ENCODE measurements at places on chromosomes 6 and 20.

- no peak for DNase-seq
Measured at GRCh38 chr6:147776631-147777213, 268.2 kb downstream of the SAMD5 start.

DNA sequence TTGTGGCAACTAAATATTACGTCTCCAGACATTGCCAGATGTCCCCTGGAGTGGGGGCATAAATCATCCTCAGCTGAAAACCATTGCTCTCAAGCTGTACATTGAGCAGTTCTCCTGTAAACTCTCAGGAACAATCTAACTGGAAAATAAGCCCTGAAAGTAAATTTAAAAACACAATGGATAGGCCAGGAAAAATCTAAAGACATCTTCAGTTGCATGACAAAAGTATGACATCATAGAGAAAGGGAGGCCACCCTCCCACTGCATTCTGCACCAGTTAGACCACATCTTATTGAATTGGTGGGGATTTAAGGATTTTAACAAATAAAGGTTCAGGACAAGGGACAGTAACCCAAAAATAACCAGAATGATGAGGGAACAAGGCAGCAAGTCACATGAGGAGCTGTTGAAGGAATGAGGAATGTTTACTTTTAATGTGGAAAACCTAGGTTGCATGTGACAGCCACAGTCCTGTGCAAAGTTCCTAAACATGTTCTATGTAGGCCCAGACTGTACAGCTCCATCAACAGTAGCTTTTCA lies 5.3 kb downstream of the PLA2G7 start:
- DNase-seq = no peak

GRCh38 chr6:113707194-113707593 lies 150.0 kb upstream of the MARCKS start:
- no peak for DNase-seq

- DNase-seq = no peak
Measured at GRCh38 chr20:38787870-38788269, 17.6 kb upstream of the PPP1R16B start.

DNA sequence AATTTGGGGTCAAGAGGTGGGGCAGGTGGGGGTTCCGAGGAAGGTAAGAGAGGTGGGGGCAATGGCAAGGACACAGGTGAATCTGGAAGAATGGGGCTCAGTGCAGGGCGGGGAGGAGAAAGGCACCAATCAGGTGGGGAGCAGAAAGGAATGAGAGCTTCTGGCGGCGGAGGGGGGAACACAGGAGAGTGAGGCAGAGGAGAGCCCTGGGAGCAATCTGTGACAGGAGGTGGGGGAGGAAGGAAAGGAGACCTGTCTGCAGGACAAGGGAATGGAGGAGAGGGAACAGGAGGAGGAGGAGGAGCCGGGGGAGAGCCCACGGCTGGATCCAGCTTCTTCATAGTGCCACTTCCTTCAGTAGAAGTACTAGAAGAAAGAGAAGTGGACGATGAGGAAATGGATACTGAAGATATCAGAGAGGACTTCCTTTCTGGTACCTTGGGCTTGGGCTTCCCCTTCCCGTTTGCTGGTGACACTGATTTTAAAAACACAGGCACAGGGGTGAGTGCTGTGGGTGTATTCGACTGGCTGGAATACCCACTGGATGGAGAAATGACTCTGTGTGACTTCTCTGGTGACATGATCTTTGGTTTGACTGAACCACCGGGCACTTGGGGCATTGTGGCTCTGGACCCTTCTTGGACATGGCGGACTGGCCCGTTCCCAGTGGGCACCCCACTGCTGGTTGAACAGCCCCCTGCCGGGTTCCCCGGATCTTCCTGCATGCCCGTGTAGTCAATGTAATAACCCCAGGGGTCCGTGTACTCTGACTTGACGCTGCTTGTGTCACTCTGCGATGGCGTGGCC lies 27.4 kb downstream of the HEBP2 start:
- no peak for DNase-seq

DNA sequence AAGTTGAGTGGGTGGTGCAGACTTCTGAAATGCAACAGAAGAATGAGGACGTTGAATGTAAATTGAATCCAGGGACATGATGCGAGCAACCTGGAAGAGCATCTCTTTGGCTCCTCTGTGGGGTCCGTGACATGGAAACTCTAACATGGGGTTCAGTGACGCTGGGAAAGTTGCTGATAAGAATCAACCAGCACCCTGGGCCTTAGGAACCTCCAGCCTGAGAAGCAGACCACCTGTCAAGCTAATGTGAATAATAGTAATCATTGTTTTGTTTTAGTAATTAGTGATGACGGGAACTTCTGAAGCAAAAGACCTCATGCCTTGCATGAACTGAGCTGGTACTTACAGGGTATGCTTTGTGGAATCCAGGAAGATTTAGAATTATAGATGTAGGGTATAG lies 25.2 kb upstream of the DOK5 start:
- DNase-seq = no peak

DNA sequence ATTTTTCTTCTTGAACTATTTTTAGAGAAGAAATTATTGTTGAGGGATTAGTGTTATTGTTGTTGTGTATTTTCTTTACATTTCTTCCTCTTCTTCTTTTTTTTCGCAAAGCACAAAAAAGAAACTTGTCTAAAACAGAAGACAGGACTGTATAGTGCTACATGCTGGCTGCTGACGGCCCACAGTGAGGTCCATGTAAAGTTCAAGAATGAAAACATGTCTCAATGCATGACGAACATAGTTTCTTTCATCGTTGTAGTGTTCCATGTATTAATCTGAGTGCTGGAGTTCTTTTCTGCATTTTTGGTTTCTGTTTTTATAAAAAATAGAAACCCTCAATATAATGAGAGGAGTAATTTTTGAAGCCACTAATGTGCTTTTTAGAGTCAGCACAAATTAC lies 462.9 kb upstream of the MARCKS start:
- no peak for DNase-seq

DNA sequence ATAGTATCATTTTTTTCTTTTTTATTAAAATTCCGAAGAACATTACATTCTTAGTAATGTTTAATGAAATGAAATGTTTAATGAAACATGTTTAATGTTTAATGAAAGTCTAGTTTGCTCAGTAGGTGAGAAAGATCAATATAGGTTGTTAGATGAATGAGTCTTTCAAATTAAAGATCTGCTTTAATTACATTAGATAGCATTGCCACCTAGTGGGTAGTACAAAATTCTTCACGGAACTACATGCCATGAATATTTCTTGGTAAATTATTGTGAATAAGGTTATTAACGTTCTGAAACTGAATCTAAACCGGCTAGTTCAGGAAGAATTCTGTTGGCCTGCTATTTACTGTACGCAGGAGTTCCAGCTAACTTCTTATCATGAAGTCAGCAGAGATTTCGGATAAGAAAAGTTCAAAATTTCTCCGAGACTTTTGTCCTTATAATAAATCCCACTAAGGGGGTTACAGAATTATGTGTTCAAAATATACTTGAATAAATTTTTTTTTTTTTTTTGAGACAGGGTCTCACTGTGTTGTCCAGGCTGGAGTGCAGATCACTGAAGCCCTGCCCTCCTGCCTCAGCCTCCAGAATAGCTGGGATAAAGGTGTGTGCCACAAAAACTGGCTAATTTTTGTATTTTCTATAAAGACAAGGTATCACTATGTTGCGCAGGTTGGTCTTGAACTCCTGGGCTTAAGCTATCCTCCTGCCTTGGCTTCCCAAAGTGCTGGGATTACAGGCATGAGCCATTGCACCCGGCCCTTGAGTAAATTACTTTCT lies 7.9 kb upstream of the GMNN start:
- no peak for DNase-seq

- DNase-seq = no peak
Measured at GRCh38 chr6:80339421-80339820, 232.9 kb downstream of the BCKDHB start.

GRCh38 chr6:105561486-105561885 lies 158.6 kb upstream of the PREP start:
- no peak for DNase-seq

DNA sequence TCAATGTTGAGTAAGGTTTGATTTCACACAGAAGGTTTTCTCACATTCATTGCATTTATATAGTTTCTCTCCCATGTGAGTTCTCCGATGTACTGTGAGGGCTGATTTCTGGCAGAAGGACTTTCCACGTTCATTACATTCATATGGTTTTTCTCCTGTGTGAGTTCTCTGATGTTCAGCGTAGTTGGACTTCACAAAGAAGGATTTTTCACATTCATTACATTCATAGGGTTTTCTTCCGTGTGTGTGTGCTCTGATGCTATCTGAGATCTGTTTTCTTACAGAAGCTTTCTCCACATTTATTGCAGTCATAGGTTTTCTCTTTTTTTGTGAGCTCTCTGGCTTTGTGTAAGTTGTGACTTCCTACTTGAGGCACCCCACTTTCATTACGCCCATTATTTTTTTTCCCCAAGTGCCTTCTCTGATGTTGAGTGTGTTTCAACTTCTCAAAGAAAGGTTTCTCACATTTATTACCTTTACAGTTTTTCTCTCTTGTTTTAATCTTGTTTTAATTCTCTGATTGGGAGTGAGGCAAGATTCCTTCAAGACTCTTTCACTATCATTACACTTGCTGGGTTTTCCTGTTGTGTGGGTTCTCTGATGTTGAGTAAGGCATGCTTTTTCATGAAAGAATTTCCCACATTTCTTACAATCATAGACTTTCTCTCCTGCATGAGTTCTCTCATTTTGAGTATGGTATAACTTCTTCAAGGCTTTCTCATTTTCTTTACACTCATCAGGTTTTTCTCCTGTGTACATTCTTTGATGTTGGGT lies 50.0 kb upstream of the ELMO2 start:
- DNase-seq = no peak

DNA sequence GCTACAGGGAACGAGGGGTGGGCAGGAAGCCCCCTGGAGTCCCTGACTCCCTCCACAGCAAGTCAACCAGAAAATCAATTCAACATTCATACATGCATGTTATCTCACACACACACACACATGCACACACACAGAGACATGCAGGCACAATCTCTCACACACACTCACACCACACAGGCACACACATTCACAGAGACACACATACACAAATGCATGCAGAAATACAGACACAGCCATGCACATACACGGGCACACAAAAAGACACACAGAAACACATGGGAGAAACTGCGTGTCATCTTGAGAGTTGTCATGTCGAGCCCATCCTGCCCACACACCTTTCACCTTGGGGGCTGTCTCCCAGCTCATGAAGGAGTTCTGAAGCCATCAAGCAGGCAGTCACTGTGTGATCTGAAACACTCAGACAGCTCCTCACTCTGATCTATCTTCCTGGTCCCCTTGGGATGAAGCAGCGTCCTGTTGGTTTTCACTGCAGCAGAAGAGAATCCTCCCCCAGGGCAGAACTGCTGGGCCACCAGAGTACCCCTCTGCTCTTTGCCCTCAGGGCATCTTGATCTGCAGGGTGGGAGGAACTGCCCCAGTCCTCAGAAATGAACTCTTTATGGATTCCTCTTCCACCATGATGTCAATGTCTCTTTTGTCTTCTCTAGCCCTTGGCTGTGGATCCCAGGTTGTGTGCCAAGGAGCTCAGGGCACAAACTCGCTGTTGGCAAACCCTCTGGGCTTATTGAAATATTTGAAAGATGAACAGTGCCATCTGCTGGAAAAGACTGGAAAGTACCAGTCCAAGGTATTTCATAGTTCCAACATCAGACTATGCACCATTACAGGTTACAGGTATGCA lies 8.8 kb downstream of the RAET1L start:
- DNase-seq = no peak

GRCh38 chr6:1063671-1064355 lies 248.1 kb upstream of the FOXQ1 start:
- DNase-seq = no peak

- DNase-seq = no peak
Measured at GRCh38 chr6:158850807-158851115, 31.6 kb upstream of the EZR start.

- DNase-seq = no peak
Measured at GRCh38 chr6:124524491-124525200, 437.6 kb upstream of the RNF217 start.

DNA sequence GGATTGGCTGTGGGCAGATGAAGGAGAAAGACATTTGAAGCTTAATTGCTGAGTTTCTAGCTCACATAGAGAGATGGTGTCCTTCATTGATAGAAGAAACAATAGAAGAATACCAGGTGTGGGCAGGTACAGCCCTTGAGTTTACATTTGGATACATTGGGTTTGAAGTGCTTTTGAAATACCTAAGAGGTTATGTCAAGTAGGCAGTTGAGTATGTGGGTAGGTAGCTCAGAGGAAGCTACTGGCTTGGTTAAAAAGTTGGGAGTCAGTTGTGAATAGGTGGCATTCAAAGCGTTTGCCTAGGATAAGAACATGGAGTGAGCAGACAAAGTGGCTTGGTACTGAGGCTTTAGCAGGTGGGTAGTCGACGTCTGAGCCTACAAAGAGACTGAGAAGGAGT lies 25.0 kb downstream of the NDUFAF5 start:
- DNase-seq = no peak

DNA sequence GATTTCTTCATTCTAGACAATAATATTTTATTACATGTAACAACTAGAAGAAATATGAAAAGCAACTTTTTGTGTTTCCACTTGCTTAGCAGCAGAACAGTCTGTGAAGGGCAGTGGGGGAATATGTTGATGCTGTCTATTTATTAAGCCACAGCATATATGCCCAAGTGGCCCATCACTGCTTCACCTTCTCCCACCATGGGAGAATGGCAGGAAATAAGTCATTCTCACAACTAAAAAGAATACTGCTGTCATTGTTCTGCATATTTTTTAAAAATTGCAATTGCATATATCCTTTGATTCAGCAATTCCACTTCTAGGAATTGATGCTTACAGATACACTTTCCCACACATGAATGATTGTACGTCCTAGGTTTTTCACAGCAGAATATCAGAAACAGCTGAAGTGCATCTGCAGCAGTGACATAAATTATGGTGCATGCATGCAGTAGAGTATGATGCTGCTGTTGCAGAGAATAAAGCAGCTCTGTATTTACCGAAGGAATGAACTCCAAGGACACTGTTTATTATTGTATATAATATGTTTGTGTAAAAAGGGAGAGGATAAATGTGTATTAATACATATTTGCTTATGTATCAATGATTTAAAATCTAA lies 26.8 kb downstream of the KIF3B start:
- DNase-seq = no peak

GRCh38 chr6:73538116-73538779 lies 17.4 kb upstream of the EEF1A1 start:
- DNase-seq = no peak

- DNase-seq = no peak
Measured at GRCh38 chr6:111267764-111268333, 180.5 kb downstream of the SLC16A10 start.

GRCh38 chr6:108768166-108768555 lies 80.1 kb upstream of the ARMC2 start:
- no peak for DNase-seq

DNA sequence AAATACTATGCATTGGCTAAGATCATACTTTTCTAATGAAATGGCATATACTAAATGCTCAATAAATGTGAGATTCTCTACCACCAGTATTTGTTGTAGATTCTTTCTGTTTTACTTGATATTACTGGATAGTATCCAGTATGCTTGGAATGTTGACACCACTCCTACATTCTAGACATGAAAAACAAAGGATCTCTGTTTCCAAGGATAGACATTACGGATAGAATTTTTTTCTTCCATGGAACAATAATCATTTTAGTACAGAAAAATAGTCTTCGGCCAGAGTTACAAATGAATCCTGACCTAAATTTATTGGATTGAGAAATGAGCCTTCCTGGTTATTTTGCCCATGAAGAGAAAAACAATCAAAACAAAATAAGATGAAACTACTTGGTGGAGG lies 258.2 kb upstream of the NT5E start:
- no peak for DNase-seq

Data from stimulated activated CD4-positive, alpha-beta T cell treated with anti-CD3 and anti-CD28 coated beads, Interleukin-12 subunit alpha, Interleukin-12 subunit beta, amount 100 ng/mL, for 48 hours (primary cell).